ENCODE measurements at places on chromosomes 12 and 14. TPM values are rescaled to one million over a fixed set of nuclear protein-coding genes. Genes with fewer than 3 reads are reported as not detected.

KCNH3 gene
- total RNA-seq = not detected

OLR1 gene
- 0.06 TPM for total RNA-seq

PGF gene
- total RNA-seq = 8.0 TPM

SLC10A1 gene
- not detected for total RNA-seq

RNASE13 gene
- not detected for total RNA-seq

EGLN3 gene
- total RNA-seq = 4.3 TPM

IL23A gene
- total RNA-seq = 1.1 TPM

IFNG-AS1 gene
- not detected for total RNA-seq

GDF3 gene
- total RNA-seq = not detected

DDN gene
- not detected for total RNA-seq

CD163 gene
- not detected for total RNA-seq

LRRC10 gene
- total RNA-seq = not detected

SCN8A gene
- 3.0 TPM for total RNA-seq

KRT78 gene
- total RNA-seq = not detected

CNIH1 gene
- total RNA-seq = 179 TPM

ERP27 gene
- total RNA-seq = not detected

PROX2 gene
- not detected for total RNA-seq

SMOC1 gene
- total RNA-seq = 5.9 TPM

AQP5 gene
- not detected for total RNA-seq

CAPZA3 gene
- not detected for total RNA-seq

RNASE7 gene
- not detected for total RNA-seq
